ENCODE measurements at places on chromosomes 3 and 15.

GRCh38 chr3:129651435-129652202, 45.1 kb upstream of the PLXND1 start:
- no peak for DNase-seq

GRCh38 chr3:12729051-12729651, 29.9 kb downstream of the TMEM40 start:
- DNase-seq: no peak

DNA sequence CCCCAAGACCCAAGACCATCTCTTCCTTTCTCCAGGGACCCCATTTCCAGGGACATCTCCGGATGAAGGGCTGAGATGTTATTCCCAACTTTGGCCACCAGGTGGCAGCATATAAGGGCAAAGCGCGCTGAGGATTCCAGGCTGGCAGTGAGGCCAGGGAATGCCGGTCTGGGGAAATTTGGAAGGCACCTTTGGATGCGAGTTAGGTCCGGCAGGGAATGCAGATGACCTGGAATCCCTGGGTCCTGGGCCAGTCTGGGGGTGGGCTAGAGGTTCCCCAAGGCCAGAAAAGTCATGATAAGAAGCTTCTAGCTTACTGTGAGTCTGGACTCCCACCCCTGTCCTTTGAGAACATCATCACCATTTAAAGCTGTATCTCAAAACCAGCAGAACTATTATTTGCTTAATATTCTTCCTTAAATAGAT, 1.6 kb upstream of the CHST13 start:
- peak; percentile 11 for DNase-seq

GRCh38 chr15:36361351-36361870, 218.0 kb upstream of the CDIN1 start:
- no peak for DNase-seq

- DNase-seq: no peak
Measured at GRCh38 chr3:171778493-171778892, 31.8 kb downstream of the PLD1 start.

GRCh38 chr15:65057549-65057940, 10.2 kb downstream of the RASL12 start:
- no peak for DNase-seq
